ENCODE measurements at places on chromosomes 13 and 19.

- no peak for DNase-seq
These were observed 1229.3 kb upstream of the SLC10A2 start for GRCh38 chr13:104295537-104295936.

- DNase-seq: no peak
These were observed 61.6 kb downstream of the LRCH1 start for GRCh38 chr13:46614582-46614981.

- no peak for DNase-seq
These were observed 418.6 kb downstream of the FOXO1 start for GRCh38 chr13:40247845-40248244.

- DNase-seq: no peak
These were observed 299.0 kb downstream of the COG6 start for GRCh38 chr13:39954476-39954875.

- DNase-seq: no peak
These were observed 1089.3 kb downstream of the EFNB2 start for GRCh38 chr13:105446197-105446596.

- no peak for DNase-seq
These were observed 12.9 kb upstream of the NFIC start for GRCh38 chr19:3353493-3353892.

DNA sequence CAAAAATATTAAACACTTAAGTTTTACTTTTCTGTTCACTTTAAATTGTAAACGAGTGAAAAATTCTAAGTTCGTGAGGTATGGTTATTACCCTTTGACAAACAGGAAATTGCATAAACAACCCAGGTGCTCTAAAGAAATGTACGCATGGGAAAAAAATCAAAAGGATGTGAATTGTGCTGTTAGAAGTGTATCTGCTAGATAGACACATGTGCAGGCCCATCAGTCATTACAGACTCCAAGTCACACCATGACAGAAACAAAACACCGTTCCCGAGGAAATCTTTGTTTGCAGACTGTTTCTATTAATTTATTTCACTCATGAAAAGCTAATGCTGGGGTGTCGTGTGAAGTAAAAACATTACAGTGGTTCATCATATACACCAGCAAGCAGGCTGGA is 17.0 kb upstream of the DOCK9 start:
- DNase-seq: no peak

GRCh38 chr13:42119875-42120274 is 71.4 kb downstream of the DGKH start:
- DNase-seq: no peak

- DNase-seq: no peak
These were observed 1.0 kb downstream of the SCN1B start for GRCh38 chr19:35031072-35031881.

GRCh38 chr19:18499055-18499775 is 22.7 kb downstream of the ELL start:
- no peak for DNase-seq

- DNase-seq: no peak
These were observed 60.6 kb downstream of the NDFIP2 start for GRCh38 chr13:79541426-79542049.

- DNase-seq: no peak
These were observed 915 bp downstream of the SHC2 start for GRCh38 chr19:459724-460511.

DNA sequence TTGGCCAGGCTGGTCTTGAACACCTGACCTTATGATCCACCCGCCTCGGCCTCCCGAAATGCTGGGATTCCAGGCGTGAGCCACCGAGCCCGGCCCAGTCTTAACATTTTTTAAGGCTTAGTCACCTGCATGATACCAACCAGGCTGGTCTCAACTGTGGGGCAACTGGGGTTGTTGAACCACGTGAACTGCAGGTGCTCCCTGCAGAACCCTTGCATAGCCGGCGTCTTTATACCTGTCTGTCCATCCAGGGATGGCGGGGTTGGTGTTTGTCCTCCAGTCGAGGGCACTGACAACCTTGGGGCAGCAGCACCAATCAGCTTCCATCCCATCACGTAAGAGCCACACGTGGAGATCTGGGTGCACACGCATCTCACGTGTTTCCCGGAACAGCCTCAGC is 24.8 kb upstream of the LILRA2 start:
- DNase-seq: no peak

GRCh38 chr13:78784014-78784750 is 125.2 kb upstream of the OBI1 start:
- no peak for DNase-seq

DNA sequence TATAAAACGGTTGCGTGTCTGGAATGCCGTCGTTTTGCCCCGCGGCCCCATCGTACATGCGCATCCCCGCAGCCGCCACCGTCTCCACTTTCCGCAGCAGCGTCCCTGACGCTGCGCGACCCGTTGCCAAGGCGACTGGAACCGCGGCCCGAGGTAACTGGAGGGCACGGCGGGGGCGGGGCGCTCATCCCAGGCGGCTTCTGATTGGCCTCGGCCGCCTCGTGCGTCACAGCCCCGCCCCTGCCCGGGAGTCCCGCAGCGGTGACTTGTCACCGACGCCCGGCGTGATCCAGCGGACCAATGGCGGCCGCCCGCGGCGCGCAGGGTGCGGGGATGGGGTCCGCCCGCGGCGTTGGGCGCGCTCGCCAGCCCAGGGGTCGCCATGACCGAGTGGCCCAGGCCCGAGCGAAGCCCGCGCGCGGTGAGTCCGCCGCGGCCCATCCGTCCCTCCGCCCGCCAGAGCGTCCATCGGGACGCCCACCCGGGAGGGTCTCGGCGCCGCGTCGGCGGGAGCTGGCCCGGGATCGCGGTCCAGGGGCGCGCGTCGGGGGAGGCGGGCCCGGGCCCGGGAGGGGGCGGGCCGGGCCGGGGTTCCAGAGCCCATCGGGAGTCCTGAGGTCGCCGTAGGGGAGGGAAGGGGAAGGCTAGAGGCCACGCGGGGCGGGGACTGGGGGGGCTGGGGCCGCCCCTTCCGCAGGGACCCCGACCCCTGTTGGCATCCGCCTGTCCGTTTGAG is at the start of gene ZSCAN1:
ZSCAN1 (plus strand) TSS at position 285 of the 736 bp plus-strand sequence. CDS start 3,812 bp downstream, outside the sequence.
- no peak for DNase-seq
